ENCODE measurements at places on chromosomes 4 and X.

DNA sequence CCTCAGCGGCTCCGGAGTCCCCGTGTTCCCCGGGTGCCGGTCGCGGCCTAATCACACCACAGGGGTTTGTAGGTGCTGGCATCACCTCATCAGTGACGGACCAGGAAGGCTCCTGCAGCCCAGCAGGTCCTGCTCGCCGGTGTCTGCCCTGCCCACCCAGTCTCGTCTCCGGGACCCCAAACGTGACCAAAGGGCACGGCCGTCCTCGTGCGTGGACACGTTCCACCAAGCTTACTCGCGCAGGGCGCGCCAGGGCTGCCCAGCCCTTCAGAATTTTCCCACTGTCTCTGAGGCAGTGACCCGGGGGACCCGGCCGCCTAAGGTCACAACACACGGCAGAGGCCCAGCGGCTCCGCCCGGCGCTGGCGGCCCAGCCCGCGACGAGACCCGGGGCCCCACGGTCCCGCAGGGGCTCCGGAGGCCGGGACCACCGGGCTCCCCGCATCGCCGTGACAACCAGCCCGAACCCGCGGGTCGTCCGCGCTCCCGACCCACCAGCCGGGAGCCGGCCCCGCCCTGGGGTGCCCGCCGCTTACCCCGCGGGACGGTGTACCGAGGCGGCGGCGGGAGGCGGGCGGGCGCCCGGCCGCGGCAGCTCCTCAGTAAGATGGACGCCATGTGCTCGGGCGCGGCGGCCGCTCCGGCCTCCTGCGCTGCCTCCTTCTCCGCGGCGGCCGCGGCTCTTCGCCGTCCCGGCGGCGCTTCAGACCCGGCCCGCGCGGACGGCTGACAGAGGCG lies 454 bp downstream of the LETM1 start:
- no peak for DNase-seq

GRCh38 chr4:120400441-120400840 lies 333.8 kb upstream of the MAD2L1 start:
- DNase-seq: no peak

- no peak for DNase-seq
Observed at GRCh38 chrX:102833136-102833535, 103.9 kb upstream of the RAB40AL start.

DNA sequence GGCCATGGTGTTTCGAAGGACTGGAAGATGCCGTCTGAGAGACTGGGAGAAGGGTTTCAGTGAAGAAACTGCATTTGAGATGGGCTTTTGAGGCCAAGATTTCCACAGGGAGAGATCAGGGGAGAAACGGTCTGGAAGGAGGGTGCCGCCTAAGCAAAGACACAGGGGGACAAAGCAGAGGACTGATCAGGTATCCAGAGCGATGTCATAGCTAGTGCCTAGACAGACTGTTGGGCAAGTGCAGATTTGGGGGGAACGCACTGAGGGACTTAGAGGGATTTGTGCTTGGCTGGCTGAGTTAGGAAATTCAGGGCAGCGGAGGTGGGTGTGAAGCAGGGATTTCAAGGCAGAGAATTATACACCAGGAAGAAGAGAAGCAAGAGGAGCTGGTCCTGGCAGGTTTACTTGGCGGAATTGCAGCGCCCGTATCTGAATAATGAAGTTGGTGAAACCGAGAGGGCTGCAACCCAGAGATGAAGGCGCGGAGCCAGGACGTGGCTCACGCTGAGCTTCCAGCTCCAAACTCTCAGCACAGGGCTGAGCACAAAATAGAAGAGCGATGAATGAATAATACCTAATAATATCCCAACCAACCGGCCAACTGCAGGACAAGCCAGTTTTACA lies 106.9 kb downstream of the MAML3 start:
- DNase-seq: no peak

DNA sequence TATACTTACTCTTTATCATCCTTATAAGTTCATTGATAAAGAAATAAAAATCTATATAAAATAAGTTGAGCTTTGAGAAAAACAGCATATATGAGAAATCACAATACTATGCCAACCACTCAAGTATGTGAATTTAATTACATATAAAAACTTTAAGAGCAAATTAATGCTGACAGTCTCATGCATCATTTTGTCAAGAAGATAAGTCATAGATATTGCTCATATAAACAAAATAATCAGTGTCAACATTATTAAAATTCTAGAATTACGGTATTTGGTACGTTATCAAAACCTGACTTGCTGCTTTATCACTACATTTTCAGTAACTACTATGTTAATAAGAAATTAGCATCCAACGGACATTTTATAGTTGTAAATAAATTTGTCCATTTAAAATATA lies 111.2 kb downstream of the FBXO8 start:
- no peak for DNase-seq

DNA sequence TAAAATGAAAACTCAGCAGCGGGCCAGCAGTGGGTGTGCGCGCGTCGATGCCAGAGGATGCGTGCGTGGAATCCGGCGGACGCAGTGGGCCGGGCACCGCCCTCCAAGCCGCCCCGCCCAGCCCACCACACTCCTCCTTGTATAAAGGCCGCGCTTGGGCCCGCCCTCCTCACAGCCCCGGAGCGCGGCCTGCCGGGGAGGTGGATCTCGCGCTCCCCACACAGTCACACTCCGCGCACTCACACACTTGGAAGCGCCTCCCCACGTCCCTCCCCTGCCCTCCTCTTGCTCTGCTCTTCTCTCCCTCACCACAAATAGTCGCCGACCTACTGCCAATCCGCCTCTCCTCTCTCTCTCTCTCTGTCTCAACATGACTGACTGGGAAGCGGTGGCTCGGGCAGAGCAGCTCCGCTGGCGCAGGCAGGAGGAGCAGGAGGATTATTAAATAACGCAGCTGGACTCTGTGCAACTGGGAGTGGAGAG lies at the start of gene CCSER1:
Gene CCSER1 (plus strand): TSS at position 172 of the 483 bp plus-strand sequence.
- DNase-seq: peak; percentile 48

- no peak for DNase-seq
Observed at GRCh38 chr4:177001271-177002175, 208.8 kb upstream of the VEGFC start.

DNA sequence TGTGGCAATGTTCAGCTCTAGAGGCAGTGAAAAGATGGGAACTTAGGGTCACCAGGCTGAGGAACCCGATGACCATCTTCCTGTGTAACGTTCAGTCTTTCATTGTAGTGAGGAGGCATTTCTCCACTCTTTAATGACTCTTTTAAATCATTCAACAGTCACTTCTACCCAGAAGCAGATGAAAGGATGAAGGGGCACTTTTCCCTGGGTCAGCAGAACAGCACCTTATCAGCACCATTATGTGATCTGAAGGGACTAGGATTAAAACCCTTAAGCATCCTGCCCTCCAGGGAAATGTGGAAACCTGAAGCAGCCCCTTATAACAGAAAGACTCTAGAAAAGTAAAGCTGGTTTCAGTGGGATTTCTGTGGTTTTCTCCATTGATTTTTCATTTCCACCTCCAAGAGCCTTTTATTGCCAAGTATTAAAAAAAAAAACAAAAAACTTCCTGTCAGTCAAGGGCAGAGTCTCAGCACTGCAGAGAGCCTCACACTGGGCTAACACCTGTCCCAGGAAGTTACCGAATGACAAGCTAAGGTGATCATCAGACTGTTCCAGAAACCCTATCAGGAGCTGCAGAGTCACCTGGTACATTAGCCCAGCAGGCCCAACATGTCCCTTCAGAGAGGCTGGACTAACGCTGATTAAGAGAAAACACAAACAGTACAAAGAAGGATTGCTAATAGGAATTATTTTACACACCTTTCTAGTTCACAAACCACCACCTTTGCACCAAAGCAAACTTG lies 185.9 kb downstream of the SHROOM3 start:
- no peak for DNase-seq

DNA sequence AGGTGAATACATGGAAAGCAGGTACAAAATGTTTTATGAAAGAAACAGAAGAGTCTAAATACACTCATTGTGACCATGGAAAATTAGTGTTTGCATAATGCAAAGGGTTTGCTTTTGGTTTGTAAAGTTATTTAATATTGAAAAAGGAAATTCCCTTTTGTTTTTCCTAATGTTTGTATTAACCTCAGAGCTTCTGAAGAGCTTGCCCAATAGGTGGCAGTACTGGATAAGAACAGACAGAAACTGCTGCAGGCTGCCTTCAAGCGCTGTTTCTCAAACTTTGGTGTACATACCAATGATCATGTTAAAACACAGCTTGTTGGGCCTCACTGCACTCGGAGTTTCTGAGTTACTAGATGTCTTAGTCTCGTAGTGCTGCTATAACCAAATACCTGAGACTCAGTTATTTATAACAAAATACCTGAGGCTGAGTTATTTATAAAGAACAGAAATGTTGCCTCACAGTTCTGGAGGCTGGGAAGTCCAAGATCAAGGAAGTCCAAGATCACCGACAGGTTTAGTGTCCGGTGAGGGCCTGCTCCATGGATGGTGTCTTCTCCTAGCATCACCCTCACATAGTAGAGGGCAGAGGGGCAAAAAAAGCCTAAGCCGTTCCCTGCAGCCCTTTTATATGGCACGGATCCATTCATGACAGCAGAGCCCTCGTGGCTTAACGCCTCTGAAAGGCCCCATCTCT lies 54.2 kb downstream of the SUPT20HL2 start:
- DNase-seq: no peak

GRCh38 chrX:14030174-14030530 lies 460 bp upstream of the GEMIN8 start:
- DNase-seq: no peak

DNA sequence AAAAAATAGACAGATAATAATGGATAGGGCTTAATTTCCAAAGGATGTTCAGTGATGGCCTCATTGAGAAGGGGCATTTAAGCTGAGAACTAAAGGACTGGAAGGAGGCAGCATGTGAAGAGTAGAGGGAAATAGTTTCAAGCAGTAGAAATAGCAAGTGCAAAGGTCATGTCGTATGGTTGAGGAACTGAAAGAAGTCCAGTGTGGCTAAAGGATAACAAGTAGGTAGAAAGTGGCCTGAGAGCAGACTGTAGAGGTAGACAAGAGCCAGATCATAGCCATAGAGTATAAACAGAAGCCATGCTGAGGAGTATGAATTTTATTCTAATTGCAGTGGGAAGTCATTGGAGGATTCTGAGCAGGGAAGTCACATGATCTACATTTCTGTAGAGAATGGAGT lies 72.3 kb downstream of the GRIA3 start:
- no peak for DNase-seq

DNA sequence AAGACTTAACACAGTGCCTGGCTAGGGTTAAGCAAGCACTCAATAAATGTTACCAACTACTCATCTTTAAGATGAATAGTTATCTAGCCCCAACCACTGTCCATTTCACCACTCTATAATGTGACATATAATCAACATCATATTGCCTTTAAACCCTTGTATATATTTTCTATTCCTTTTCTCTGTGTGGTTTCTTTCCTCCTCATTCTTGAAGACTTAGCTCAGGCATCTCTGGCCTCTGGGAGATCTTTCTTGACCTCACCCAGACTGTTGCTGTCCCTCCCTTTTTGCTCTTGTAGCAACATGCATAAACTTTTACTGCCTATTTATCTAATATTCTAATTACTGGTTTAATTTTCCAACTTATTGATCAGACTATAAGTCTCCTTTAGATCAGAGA lies 249.9 kb upstream of the MAB21L2 start:
- no peak for DNase-seq

DNA sequence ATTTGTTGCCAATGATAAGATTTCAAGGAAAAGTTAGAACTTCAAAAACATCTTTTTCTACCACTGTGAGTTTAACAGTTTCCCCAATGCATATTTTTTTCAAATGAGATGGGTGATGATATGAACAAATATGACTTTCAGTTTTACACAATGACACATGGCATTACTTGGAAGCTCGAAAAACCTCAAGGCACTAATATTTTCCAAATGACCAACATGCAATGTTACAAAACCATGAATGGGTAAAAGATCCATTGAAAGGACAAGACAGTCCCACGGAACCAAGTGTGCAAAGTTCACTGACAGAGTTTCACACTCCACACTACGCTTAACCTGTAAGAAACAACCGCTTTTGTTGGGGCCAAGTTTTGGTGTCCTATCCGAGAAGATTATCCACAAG lies 84.5 kb downstream of the CD99L2 start:
- DNase-seq: no peak

- DNase-seq: no peak
Observed at GRCh38 chr4:98932539-98932938, 3.6 kb upstream of the EIF4E start.

GRCh38 chr4:76714226-76714625 lies 183.7 kb downstream of the SOWAHB start:
- DNase-seq: no peak

GRCh38 chr4:76804096-76804495 lies 93.8 kb downstream of the SOWAHB start:
- no peak for DNase-seq

DNA sequence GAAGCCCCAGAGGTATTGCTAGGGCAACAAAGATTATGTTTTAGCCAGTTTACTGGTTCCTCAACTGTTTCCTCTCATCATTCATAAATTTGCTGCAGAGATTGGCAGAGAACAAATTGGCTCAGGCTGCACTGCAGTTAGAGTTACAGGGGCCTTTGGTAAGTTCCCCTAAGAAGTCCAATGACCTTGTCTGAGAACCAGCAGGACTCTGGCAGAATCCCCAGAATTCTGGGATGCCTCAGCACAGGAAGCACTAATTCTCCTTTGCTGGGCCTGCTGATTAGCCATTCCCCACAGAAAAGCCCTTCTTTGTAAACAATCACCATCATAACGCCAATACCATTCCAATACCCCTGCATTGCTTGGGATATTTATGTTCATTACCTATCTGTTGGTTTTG lies 151.3 kb downstream of the USP46 start:
- DNase-seq: no peak

DNA sequence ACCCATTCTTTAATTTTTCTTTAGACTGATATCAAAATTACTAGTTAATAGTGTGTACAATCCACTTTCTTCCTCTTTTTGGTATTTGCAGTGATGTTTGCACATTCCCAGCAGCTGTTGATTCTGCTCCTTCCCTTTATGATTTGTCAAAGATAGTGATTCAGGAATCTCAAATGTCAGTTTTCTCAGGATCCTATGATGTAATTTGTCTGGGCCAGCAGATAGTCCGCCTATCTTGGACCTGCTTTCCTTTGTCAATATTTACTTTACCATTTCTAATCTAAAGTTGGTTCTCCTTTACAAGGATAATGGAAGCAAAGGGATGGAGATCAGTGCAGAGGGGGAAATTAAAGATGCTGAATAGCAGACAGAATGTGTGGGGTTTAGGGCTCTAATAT lies 122.1 kb downstream of the REELD1 start:
- no peak for DNase-seq

DNA sequence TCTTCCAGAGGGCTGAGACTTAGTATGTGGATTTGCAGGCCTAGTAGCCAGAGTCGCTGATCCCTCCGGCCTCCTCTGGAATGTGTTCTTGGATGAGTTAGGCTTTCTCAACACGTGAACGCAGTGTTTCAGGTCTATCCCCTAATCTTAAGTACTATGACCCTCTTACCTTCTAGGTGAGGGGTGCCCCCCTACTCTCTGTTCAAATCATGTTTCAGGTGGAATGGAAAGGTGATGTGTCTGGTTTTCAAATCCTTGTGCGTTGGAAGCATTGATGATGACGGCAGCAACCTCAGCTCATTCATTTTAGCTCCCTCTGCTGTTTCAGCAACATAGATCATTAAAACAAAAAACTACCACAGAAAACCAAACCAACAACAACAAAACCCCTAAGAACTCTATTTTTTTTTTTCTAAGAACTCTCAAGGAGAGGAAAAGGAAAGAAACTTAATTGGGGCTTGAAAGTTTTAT lies 56.4 kb downstream of the RWDD4 start:
- DNase-seq: no peak

GRCh38 chrX:49192722-49193328 lies 6.7 kb upstream of the PRICKLE3 start:
- no peak for DNase-seq

Data from activated naive CD8-positive, alpha-beta T cell treated with anti-CD3 and anti-CD28 coated beads, Interleukin-2, amount 10 ng/mL, durations not matched to agents 7 days and 5 days (primary cell).